Cardiac fibroblast (primary cell): ENCODE measurements at places on chromosomes 11 and 22.

GRCh38 chr11:69554849-69555248 is 73.4 kb downstream of the LINC01488 start:
- no peak for DNase-seq

- DNase-seq, result no peak
Measured at GRCh38 chr22:36616682-36617081, 86.9 kb downstream of the CACNG2 start.

GRCh38 chr11:97123237-97123636 is 733.4 kb downstream of the JRKL start:
- no peak for DNase-seq

GRCh38 chr22:26481112-26481693 is 2.4 kb downstream of the HPS4 start:
- DNase-seq, result no peak

DNA sequence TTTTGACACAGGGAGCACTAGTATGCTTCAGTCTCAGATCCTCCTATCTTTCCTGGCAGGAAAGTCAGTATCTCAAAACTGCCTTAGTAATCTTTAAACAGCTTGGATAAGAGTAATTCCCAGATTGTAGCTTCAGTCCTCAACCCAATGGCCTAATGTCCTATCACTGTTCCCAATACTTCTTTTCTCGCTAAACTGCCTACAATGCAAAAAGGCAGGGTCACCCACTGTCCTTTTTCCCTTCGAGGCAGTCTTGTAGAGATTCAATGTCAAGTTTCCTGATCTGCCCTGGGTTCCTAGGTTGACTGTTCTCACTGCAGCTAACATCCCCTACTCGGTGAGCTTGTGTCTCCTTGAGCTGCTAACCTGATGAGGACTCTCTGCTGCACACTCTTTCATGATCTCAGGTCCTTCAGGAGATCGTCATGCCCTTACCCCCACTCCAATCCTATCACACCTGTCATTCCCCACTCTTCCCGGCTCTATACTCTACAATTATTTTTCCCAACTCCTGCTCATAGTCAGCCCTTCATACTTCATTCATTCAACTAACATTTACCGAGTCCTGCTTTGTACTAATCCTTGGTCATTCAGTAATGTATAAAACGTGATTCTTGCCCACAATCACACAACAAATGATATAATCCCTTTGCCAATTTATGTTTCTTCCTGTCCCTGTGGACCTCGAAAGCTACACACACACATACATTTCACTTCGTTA is 904 bp downstream of the C2CD3 start:
- DNase-seq, result no peak

- no peak for DNase-seq
Measured at GRCh38 chr11:115134926-115135325, 369.3 kb downstream of the CADM1 start.

DNA sequence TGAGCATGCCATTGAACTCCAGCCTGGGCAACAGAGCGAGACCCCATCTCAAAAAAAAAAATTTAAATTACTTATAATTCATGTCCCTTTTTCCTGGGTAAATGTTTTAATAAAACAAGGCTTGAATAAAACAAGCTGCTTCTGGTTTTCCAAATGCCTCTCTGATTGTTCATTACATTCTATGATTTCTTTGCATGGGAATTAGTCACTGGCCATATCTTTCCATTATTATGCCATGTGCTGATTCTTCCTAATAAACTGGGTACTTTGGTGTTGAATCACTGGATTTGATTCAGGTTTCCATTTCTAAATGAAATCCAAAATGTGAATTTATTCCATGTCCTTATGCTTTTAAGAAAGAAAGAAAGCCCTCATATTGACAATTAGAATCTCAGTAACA is 42.6 kb downstream of the ZNF215 start:
- DNase-seq, result peak; percentile 69

DNA sequence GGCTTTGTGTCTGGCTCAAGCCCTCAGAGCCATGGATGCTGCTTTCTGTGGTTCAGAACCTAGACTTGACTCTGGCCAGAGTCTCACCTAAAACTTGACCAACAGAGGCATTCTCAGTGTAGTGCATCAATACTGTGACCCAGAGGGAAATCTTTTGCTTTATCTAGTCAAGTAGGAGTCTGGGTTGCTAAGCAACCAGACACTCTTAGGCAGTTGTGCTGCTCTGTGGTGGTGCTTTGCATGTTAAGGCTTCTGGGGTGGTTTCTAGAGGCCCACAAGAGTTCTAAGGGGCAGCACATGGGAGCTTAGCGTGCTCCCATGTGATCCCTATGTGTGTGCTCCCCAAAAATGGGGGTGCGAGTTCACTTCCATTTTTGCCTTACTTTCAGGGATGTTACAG is 224.6 kb upstream of the PLET1 start:
- DNase-seq, result no peak

DNA sequence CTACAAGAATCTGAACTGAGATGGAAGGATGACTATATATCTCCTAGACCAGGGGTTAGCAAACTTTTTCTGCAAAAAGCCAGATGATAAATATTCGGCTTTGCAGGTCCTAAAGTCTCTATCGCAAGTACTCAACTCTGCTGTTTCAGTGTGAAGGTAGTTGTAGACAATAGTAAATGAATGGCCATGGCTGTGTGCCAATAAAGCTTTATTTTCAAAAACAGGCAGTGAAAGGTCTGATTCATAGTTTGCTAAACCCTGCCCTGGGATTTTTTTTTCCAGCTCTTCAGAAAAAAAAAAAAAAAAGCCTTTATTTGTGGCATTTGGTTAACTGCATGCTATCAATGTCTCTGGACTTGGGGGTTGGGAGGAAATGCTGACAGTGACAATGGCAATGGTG is 37.5 kb downstream of the FAM227A start:
- DNase-seq, result peak; percentile 68

- no peak for DNase-seq
Measured at GRCh38 chr11:43212279-43212678, 99.5 kb upstream of the API5 start.

DNA sequence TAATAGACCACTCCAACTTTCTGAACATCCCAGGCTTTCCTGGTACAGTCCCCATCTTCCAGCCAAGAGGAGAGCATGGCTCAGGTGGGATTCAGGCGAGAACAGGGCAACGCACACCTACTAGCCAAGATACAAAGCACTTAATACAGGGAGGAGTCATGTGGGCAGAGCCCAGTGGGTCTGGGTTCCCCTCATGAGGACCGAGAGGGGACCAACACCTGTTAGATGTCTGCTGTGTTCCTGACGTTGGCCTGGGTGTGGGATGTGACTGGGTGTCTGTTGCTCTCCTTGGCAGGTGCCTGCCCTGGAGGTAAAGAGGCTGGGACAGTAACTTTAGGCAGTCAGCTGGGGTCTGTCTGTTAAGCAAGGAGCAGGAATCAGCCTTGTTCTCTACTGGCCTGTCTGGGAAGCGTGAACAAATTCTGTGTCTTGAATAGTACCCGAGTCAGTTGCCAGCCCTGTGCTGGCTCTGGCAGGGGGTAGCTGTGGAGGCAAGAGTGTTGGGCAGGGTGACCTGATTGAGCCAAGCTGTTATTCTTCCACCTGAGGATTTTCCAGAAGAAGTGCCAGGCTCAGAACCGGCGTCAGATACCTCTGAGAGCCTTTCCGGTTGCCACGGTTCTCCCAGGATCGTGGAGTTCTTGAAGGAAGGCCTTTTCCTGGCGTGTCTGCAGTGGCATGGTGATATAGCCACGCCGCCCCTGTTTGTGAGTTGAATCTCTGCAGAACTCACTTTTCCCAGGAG is 56.3 kb downstream of the BCR start:
- no peak for DNase-seq
